IPS DF 19.7 (cell line): ENCODE measurements at places on chromosomes 5 and 9.

DNA sequence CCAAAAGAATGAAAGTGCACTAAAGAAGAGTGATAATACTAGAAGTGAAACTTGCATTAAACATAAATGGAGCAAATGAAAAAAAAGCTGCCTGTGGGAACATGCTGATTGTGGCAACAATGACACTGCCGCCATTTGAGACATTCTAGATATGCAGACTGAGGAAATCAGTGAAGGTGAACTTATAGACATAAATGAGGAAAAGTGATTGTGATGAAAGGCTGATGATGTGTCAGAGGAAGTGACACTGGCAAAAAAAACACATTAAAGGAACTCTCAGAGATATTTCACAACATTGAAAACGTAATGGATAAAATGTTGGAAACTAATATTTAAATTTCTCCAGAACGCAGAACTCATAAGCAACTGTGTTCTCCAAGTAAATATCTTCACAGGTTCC, 1.2 kb downstream of the ERCC8 start:
- DNase-seq, result no peak

GRCh38 chr5:58681943-58682342, 99.1 kb downstream of the RAB3C start:
- no peak for DNase-seq

GRCh38 chr9:127358770-127359169, 38.2 kb upstream of the SLC2A8 start:
- no peak for DNase-seq

DNA sequence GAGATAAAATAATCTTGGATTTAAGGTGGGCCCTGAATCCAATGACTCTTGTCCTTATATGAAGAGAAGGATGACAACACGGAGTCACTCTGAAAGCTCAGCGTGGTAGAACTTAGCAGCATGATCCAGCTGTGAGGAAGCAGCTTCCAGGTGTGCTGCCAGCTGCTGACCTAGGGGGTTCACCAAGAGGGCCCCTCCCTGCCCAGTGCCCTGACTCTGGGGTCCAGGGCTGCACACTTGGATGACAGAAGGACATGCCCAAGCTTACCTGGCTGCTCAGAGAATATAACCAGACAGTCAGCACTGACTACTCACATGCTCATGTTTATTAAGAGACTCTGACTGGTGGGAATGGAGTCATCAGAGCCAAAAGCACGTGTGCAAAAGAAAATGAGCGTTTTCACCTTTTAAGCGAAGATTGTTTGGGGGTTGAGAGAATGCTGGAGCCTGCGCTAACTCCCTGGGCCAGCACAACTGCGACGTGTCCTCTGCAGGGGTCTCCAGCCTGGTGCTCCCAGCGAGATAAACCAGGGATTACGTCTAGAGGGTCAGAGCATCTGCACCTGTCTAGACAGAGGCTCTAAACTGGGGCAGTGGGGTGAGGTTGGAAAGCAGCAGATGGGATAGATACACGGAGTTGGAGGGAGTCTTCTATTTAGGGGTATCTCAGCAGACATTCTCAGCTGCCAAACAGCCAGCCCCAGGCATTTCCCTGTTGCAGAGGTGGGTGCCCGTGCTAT, 41.3 kb downstream of the ROPN1L start:
- no peak for DNase-seq

DNA sequence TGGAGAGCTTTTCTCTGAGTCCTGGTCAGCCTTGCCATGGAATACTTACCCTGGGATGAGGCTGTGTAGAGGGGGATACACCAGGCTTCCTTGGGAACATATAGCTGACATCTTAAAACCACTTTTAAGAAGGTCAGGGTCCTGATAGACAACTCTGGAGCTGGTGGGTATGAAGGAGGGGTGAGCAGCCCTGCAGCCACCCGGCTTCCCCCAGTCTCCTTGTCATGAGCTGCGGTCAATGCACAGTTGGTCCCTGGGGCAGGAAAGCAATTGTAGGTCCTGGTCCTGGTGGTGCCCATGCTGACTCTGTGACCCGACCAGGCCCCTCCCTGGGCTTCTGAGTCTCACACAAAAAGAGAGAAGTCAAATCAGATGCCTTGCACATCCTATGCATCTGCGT, 63.6 kb downstream of the MRPL36 start:
- DNase-seq, result no peak

GRCh38 chr5:2039180-2039531, 156.4 kb upstream of the IRX4 start:
- DNase-seq, result no peak

GRCh38 chr5:102154291-102154690, 141.8 kb downstream of the SLCO4C1 start:
- DNase-seq, result no peak

DNA sequence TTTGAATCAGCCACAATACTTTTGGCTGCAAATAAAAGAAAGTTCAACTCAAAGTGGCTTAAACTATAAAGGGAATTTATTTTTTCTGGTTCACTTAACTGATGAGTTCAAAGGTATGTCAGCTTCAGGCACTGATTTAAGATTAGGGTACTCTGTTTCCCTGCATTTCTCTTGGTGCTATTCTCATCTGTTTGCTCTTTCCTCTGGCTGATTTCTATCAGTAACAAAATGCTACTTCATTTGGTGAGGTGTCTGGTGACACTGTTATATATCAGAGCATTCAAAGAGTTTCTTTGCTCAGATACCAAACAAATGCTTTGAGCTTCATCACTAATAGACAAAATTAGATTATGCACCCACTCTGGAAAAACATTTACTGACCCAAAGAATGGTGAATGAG, 65.9 kb upstream of the HTR4 start:
- DNase-seq, result no peak

GRCh38 chr5:180304431-180305375, 12.8 kb upstream of the MAPK9 start:
- no peak for DNase-seq

- DNase-seq, result no peak
Observed at GRCh38 chr9:123002754-123003153, 30.7 kb upstream of the GPR21 start.

DNA sequence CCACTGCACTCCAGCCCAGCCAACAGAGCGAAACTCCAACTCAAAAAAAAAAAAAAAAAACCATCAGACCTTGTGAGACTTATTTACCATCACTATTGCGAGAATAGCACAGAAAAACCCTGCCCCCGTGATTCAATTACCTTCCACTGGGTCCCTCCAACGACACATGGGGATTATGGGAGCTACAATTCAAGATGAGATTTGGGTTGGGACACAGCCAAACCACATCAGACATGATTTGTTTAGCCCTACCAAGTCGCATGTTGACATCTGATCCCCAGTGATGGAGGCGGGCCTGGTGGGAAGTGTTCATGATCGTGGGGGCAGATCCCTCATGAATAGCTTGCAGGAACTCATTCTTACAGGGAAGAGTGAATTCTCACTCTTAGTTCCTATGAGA, 26.6 kb downstream of the MYO10 start:
- DNase-seq, result no peak

GRCh38 chr5:147688656-147689356, 93.7 kb downstream of the JAKMIP2 start:
- DNase-seq, result no peak

GRCh38 chr5:112554101-112554977, 135.3 kb upstream of the EPB41L4A start:
- no peak for DNase-seq

DNA sequence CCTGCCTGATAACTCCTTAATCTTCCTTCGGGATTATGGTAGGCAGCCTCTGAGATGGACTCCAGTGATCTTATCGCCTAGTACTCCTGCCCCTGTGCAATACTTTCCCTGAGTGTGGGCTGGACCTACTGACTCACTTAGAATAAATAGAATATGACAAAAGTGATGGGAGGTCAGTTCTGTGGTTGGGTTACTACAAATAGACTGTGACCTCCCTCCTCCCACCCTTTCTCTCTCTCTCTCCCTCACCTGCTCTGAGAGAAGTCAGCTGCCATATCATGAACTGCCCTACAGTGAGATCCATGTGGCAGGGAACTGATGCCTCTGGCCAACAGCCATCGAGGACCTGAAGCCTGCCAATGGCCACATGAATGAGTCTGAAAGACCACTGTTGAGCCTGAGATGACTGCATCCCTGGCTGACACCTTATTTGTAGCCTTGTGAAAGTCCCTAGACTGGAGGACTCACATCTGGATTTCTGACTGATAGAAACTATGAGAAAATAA, 31.7 kb downstream of the NRG2 start:
- DNase-seq, result no peak

DNA sequence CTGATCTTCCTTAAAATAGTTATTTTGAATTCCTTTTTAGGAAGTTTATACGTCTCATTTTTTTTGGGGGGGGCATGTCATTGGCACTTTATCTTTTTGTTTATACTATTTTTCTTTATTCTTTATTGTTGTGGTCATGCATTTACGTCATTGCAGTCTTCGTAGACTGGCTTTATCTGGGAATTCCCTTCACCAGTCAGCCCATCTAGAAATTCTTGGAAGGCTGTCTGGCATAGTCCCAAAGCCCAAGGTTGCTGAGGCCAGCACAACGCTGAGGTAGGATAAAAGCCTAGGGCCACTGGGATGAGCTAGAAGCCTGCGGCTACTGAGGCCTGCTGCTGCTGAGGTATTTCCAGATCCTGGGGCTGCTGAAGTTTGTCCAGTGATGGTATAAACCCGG, 121.5 kb downstream of the ISOC1 start:
- no peak for DNase-seq

- DNase-seq, result no peak
Observed at GRCh38 chr5:147658293-147658932, 124.1 kb downstream of the JAKMIP2 start.

GRCh38 chr5:83084336-83084735, 7.0 kb downstream of the XRCC4 start:
- no peak for DNase-seq

GRCh38 chr5:155150012-155150411, 136.5 kb downstream of the KIF4B start:
- DNase-seq, result no peak

- no peak for DNase-seq
Observed at GRCh38 chr5:38207343-38207742, 51.0 kb upstream of the EGFLAM start.

GRCh38 chr5:53411388-53411787, 69.0 kb upstream of the FST start:
- no peak for DNase-seq

DNA sequence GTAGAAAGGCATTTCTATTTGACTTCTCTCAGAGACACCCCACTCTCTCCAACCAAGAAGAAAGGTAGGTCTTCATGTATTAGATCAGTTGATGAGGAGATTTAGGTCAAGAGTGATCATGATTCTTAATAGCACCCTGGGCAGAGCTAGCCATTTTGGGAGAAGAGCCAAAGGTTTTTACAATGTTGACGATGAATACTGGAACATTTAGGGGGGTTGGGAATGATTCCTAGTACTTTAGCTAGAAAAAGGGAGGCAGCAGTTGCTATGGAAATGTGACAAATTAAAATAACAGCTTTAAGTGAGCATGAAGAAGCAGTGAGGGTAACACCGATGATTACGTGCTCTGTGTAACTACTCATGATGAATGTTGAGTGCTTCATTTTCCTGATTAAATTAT, 9.5 kb upstream of the RPS23 start:
- DNase-seq, result no peak

GRCh38 chr9:20646656-20647055, 24.4 kb upstream of the MLLT3 start:
- DNase-seq, result no peak

- DNase-seq, result no peak
Observed at GRCh38 chr5:132828846-132829494, 1.5 kb downstream of the SHROOM1 start.

DNA sequence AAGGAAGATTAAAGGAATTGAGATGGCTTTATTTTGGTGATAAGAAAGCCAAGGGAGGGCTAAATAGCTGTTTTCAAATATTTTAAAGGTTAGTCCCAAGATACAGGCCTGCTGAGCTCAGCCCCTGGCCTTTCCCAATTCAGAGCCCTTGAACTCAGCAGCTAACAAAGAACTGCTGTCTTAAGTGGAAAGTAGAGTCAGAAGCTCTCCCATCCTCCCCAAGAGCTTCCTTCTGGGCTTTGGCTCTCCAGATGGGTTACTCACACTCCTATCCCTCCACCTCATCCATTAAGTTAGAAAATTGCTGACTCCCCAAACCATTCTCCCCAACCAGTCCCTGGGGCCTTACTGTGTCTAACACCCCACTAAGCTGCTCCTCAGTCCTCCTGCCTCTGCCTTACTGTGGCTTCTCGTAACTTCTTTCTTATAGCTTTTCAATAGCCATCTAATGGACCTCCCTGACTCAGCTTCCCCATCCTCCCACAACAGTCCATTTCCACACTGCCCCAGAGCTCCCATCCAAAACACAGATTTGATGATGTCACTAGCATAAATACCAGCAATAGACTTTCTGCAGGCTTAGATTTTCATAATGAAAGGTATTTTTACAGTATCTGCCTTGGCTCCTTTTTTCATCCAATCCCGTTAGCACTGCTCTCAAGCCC, 239.1 kb downstream of the ENC1 start:
- no peak for DNase-seq

GRCh38 chr9:123302348-123303214, 34.2 kb upstream of the STRBP start:
- DNase-seq, result no peak

DNA sequence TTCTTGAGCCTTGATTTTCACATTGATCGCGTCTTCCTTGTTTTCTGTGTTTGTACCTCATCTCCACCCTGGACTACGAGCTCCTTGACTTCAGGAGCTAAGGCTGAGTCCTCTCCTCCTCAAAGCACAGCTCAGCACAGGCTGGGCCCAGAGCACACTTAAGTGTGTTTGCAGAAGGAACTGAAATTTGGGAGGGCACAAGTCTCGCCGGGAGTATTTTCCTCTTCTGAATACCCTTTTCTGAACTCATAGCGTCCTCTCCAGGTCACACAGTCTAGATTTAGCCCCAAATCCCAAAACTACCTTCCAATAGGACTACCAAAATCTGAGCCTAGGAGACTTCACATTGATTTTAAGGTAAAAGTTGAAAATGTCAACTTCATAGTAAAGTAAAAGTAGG, 41.6 kb downstream of the TSTD2 start:
- DNase-seq, result no peak

DNA sequence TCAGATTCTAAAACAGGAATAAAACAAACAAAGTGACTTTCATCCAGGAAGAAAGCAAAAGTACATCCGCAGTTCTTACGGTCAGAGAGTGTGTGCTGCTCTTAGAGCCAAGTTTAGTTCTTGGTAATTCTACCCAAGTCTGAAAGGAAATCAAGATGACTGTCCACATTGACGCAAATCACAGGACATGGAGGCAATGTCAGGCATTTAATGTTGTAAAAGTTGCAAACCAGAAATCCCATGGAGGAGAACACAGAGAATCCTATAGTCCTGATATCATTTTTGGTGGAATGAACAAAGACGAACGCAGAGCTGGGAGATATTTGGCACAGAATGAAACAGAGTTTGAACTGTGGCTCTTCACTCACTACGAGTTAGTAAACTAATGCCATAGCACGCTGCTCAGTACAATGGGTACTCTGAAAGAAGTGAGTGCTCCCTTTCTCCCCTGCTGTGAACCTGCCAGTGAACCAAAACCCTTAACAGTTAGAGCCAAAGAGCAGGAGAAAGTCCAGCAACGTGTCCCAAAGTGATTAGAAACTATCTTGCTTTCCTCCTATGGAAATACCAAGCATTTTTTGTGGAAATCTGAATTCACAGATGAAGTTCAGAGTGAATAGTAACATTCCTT, 74.3 kb downstream of the MUSK start:
- peak; percentile 25 for DNase-seq
